Posterior cingulate gyrus (tissue), 11 donors: ENCODE measurements at places on chromosomes 13 and 19.

DNA sequence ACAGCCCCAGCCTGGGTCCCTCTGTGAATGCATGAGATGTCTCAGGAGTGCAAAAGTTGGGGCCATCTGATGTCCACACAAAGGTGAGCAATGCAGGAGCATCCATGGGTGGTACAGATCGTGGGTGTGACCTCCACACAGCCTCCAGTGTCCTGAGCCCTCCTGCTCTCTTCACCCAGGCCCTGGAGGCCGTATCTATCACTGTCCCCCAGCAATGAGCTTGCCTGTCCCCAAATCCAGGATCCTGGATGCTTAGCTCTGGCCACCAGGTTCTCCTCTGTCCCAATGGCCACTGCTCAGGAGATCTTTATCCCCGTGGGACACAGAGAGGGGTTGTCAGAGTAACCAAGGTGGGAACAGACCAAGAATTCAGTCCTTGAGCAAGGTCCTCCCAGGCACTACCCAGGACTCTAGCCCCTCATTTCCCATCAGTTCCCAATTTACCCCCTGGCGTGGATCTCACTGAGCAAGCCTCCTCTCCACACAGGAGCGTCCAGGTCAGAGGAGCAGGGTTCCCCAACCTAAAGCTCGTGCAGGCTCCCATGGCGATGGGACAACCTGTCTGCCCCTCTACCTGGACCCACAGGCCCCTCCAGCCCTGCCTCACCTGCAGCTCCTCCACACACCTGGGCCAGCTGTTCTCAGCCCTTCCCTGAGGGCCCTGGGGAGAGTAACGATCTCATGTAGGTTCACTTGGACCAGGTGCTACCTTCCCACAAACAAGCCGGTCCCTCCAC, 11.3 kb downstream of the CEACAM21 start:
- no peak for DNase-seq

- DNase-seq: no peak
Measured at GRCh38 chr19:19866611-19867248, 1.0 kb downstream of the ZNF253 start.

GRCh38 chr19:8484331-8484894, 18.0 kb downstream of the PRAM1 start:
- no peak for DNase-seq

GRCh38 chr13:73870036-73870741, 264.0 kb downstream of the KLF12 start:
- DNase-seq: no peak

DNA sequence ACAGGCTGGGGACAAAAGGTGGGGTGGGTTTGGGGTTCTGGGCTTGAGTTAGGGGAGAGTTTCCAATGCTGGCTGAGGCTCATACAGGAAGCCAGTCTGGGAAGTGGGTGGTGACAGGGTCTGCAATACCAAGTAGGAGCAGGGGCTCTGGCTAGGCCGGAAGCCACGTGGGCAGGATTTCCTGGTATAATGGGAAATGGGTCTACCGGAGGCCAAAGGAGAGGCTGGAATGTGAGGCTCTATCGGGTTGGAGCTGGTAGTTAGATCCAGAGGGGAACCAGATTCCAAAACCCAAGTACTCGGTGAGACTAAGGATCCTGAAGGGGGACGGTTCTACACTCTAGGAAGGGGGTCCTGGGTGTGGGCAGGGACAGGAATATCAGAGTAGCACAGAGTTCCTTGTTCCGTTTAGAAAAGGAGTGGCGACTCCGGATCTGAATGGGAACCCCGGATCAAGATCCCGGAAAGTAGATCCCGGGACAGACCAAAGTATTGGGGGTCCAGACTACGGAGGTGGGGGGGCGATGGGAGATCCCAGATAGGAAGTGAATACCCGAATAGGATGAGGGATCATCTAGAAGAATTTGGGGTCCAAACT, 802 bp downstream of the CDC37 start:
- DNase-seq: no peak

GRCh38 chr13:106052200-106052767, 483.2 kb downstream of the EFNB2 start:
- DNase-seq: no peak

- no peak for DNase-seq
Measured at GRCh38 chr19:52648336-52649016, 10.3 kb upstream of the ZNF83 start.

DNA sequence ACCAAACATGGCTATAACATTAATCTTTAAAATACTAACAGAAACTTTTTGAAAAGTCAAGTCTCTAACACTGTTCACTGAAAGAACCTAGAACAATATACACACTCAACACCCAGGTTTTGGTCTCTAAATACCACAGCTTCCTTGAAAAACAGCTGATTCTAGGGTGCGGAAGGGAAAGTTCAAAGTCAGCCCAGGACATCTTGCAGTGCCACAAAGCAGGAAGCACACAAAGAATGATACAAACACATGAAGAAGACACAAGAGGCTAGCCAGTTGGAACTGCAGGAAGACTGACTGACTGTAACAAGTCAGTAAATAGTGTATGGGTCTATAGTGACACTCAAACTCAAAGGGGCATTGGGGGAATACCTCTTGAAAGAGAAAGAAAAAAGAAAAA, 4.6 kb downstream of the DEDD2 start:
- no peak for DNase-seq

GRCh38 chr13:99085808-99086266, 108.0 kb upstream of the DOCK9 start:
- DNase-seq: peak; percentile 77

DNA sequence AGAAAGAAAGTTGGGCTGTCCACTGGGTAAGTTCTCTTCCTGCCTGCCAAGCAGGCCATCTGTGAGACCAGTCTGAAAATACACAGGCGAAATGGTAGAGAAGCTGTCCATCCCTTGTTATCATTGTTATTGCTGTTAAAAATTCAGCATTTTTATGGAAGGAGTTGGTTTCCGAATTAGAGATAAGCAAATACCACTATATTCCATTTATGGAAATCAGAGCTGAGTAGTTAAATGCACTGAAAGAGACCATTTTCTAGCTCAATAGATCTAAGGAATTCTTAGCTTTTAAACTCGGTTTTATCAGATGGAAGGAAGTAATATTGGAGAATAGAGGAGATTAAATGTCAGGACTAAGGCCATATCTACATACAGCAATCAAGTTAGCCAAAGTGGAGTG, 40.7 kb downstream of the MZT1 start:
- DNase-seq: no peak

GRCh38 chr13:100797921-100798320, 123.3 kb upstream of the TMTC4 start:
- no peak for DNase-seq

DNA sequence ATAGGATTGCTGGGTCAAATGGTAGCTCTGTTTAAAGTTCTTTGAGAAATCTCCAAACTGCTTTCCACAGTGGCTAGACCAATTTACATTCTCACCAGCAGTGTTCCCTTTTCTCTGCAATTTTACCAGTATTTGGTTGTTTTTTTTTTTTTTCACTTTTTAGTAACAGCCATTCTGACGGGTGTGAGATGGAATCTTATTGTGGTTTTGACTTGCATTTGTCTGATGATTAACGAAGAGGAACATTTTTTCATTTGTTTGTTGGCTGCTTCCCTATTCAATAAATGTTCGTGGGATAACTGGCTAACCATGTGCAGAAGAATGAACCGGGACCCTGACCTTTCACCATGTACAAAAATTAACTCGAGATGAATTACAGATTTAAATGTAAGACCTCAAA, 31.2 kb downstream of the CYP4F2 start:
- no peak for DNase-seq

DNA sequence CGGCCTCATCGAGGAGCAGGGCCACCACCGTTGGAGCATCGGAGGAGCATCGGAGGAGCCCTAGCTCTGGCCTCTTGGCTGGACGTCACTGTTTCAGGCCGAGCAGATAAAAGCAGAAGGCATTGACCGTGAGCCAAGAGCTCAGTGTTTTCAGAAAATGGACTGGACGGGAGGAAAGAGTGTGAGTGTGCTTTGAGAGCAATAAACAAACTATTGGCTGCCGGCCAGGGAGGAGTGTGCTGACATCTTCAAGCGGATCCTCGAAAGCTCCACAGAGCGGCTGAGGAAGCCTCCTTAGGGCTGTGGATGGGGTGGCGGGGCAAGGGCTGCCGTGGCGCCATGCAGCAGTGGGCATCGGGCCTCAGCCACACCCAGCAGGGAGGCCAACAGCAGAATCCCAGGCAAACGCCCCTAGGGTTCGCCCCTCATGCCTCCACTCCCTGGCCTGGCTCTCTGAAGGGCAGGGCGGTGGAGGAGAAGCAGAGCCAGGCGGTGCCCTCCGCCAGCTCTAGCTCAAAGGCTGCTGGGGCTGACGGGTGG, 41.8 kb downstream of the IRS2 start:
- DNase-seq: no peak

DNA sequence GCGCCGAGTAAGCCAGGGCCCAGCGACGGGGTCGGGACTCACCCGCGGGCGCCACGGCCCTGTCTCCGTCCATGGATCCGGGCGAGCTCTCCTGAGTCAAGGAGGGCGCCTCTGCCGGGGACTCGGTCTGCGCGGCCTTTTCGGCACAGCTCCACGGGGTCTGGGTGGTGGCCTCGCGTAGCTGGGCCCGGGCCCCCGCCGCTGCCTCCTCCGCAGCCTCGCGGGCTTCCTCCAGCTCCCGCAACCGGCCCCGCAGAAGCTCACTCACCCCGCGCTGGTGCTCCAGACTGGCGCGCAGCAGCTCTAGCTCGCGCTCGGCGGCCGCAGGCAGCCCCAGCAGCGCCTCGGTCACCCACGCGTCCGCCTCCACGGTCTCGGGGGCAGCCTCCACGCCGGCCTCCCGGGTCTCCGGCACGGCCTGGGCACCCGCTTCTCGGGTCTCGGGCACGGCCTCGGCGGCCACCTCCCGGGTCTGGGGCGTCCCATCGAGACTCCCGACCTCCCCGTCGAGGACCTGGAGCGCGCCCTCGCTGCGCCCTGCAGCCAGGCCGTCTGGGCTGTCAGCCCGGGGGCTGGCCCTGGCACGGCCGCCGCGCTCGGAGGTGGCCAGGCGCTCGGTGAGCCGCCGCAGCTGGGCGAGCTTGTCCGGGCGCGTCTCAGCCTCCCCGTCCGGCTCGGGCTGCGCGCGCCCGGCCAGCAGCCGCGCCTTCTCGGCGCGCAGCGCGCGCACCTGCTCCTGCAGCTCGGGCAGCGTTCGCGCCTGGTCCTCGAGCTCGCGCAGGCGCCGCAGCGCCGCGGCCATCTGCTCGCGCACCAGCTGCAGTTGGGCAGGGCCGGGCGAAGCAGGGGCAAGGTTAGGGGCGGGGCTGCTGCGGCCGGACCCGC, 8.4 kb downstream of the KANK3 start:
- DNase-seq: no peak

DNA sequence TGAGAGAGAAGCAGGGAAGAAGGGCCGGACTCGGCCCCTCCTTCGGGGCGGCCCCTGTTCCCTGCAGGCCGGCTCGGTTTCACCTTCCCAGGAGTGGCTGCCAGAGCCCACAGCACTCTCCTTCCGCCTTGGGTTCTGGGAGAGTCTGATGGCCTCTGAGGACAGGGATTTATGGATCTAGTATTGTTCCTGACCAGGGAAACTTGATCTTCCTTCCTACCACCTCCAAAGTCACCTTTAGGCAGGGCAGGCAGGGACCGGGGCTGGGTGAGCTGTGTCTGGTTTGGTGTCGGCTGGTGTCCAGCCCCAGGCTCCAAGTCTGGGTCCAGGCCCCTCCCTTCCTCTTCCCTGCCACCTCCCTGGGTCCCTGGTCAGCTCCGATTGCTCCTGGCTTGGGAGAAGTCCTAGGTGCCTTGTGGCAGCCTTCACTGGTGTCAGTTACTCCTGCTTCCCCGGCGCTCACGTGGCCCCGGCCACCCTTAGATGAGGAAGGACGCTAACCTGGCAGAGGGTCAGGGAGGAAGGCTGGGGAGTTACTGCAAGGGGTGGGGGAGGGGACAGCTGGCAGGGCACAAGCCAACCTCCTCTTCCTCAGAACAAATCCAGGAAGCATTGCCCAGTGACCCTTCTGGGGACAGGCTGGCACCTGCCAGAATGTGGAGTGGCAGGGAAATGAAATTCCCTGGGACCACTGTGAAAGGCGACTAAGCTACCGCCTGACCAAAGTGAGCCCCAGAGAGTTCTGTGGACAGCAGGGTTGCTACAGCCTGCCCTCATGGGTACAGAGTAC, 18.8 kb downstream of the RFX1 start:
- DNase-seq: no peak

- DNase-seq: peak; percentile 62
Measured at GRCh38 chr13:30422054-30422839, at the start of gene UBE2L5. TSS of gene UBE2L5 (plus strand) at chr13:30422493. CDS start at chr13:30427991, 5,498 bp downstream.

DNA sequence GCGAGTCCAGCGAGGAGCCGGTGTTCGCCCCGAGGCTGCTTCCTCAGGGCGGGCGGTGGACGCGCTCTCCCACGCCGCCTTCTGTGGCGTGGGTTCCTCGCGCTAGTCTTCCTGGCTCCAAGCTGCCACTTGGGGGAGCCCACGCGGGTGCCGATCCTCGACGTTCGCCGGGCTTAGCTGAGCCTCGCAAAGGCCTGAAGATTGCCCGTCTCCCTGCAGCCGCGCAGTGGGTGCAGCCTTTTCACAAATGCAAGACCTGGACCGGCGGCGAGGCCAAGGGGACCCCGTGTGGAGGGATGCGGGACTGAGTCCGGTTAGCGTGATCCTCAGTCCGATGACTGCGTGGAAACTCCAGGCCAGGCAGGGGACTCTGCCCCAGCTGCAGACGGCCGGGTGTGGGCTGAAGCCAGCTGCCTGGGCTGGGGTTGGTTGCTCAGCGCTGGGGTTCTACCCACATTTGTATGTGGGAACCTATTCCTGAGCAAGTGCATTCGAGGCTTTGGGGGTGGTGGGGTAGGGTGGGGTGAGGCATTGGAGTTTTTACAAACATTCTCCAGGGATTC, 16.6 kb upstream of the LRP3 start:
- DNase-seq: no peak

DNA sequence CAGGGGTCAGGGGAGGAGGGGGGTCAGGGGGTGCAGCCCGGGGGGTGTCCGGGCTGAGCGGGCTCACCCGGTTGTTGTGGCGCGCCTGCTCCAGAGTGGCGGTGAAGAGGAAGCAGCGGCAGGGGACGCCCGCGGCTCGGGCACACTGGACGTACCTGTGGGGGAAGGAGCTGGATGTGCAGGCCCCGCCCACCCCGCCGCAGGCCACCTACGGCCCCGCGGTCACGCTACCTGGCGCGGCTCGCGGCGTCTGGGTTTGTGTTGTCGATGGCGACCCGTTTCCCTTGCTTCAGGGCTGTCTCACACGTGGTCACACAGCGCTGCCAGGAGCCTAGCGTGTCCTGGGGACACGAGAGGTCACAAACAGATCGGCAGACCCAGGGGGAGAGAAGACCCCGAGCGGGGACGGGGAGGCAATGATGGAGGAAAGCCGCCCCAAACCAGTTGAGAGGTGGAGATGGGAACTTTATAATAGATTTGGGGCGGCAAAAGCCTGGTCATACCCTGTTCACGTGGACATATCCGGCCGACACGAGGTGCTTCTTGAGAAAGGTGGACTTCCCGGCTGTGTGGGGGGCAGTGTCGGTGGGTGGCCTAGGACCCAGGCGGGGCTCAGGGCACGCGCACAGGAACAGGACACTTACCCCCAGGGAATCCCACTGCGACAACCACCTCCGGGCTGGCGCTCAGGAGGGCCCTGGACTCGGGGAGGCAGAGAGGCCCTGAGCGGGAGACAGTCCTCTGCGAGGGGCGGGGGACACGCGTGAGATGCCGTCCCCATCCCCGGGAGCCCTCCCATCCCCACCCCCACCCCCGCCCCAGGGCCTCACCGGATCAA, 5.6 kb downstream of the PNKP start:
- DNase-seq: no peak
